Retinal pigment epithelial cell (primary cell): ENCODE measurements at places on chromosomes 1 and 21.
A peak's percentile ranks its signal among the peaks of the same experiment; 100 is the strongest.

- DNase-seq: no peak
Measured at GRCh38 chr1:157170677-157171515, 32.7 kb upstream of the ETV3 start.

DNA sequence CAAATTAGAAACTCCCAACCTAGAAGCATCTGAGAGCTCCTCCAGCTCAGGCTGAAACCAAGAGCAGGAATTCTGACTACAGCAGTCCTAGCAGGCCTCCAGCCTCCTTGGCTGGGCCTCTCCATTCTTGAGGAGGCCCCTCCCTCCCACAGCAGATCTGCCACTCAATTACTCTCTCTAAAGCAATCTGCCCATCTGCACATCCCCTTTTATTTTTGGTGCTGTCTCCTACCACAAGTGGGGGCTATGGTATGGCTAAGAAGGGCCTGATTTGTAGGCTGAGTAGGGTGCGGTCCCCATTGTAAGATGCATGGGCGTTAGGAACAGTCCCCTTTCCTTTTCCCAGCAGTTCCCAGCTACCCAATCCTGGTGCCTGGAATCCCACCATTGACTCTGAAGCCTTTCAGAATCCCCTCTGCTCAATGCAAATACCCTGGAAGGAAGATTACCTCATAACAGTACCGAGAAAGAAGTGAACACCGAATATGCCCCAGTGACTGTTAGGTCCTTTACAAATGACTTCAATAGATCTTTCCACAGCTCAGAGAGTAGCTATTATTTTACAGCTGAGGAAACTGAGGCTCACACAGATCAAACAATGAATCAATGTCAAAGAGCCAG is 11.6 kb upstream of the TTC39A start:
- DNase-seq: no peak

DNA sequence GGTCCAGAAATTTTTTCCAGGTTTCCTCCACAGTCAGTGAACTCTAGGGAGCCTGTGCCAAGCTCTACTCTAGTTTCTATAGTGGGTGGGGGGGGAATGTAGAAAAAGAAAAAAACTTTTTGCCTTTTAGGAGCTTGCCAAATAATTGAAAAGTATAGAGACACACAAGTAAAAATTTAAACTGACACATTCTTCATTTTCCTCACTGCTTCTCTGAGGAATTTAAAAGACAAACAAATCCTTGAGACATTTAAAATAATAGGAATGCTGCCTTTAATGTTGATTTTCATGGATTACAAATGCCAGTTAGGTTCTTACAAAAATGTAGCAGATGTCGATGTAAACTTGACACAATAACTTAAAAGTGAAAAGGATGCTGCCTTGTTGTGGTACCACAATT is 241.9 kb downstream of the DNM3 start:
- DNase-seq: no peak

DNA sequence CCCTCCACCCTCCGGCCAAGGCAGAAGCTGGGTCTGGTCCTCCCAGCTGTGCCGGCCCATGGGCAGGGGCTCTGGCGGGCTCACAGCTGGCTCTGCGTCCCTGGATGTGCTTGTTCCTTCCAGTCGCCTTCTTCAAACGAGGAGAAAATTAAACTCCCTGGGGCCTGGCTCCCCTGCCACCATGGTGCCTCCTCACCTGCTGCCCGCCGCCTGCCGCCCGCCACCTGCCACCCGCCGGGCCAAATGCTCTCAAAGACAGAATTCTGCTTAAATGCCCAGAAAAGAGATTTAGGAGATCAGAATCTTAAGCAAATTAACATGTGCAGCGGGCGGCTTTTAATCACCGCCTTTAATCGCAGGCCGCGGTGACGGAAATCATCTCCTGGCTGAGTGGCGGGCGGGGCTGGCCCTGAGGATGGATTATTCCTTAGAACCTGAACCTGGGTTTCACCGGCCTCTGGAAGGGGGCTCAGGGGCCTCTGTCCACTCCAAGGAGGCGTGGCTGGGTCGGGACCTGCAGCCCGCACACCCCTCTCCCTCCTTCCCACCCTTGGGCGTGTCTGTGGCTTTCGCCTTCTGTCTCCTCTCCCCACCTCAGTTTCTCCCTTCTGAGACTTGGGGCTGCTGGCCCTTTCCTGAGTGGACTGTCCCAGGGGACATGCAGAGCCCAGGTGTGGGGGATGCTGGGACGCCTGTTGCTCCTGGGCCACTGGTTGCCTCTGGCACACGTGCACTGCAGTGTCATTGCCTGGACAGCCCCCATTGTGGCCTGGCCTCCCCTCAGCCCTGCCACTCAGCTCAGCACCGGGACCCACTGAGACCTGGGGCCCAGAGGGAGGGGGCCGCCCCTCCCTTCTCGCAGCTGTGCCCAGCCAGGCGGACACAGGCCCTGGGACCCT is 10.5 kb upstream of the PLCH2 start:
- DNase-seq: no peak

GRCh38 chr1:115275216-115275615 is 62.8 kb downstream of the NGF start:
- no peak for DNase-seq

DNA sequence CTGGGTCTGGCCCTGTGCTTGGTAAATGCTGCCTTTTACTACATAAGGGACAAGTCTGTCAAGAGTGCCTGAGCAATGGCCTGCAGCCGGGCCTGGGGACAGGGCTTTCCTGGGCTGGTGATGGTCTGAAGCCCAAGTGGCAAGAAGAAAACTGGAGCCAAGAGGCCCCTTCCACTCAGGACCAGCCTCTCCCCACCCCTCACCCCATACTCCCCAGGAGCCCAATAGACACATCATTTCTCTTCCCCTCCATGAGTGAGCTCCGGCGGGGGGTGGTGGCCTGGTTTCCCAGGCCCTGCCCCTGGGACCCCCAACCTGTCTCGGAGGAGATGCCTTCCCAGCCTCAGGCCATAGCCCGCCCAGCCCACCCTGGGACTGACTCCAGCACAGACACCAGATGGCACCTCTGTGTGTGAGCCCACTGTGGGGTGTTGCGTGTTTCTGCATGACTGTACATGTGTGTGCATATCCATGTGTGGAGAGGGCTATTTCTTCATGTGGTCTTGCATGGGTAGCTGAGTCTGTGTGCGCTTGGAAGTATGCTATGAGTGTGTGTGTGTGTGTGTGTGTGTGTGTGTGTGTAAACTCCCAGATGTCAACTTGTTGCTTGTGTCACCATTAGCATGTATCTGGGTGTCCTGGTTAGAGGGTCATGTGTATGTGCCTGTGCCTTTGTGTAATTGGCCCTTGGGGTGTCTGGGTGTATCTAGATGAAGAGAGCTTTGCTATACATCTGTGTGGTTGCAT is 14.3 kb upstream of the LRP8 start:
- no peak for DNase-seq

DNA sequence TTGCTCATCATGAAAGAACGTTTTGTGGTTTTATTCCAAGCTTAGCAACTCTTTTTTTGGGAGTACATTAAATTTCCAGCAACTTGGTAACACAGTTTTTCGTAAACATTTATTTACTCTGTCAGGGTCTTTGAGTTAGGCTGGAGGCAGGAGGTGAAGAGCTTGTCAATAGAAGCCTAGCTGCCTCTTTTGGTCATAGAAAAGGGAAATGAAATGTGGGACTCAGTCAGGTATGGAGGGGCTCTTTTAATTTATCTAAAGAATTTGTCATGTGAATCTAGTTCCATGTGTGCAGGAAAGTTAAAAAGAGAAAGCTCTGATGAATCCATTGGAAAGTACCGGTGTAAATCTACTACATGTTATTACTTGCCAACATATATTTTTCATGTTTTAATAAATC is 45.9 kb upstream of the PRMT6 start:
- no peak for DNase-seq

DNA sequence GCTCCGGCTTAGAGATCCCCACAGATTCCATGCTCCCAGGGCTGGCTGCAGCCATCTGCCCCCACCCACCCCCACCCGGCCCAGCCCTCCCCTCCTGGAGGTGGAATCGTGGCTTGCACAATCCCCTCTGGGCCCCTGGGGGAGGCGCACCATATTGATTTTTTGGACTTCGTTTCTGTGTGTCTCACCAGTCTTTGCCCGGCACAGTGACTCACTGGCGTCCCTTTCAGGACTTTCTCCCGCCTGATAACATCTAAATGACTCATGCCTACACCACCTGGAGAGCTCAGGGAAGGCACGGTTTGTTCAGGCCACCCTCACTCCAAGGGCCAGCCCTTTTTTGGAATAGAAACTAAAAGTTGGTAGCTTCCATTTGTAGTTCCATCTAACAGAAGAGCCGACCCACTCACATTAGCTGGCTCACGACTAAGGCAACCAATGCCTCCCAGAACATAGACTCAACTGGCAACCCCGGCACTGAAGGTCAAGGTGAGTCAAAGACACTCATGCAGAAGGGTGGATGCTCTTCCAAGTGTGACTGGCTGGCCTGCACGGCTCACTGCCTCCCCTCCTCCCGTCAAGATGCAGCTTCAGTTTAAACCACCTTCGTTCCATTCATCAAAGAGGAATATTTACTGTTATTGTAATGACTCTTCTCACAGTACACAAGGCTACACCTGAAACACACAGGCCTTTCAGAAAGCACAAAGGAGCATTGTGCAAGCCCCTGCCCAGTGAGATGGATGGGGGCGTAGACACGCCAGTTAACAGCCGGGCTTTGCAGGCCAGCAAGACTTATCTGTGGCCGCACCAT is 18.1 kb upstream of the ETS2 start:
- DNase-seq: no peak

DNA sequence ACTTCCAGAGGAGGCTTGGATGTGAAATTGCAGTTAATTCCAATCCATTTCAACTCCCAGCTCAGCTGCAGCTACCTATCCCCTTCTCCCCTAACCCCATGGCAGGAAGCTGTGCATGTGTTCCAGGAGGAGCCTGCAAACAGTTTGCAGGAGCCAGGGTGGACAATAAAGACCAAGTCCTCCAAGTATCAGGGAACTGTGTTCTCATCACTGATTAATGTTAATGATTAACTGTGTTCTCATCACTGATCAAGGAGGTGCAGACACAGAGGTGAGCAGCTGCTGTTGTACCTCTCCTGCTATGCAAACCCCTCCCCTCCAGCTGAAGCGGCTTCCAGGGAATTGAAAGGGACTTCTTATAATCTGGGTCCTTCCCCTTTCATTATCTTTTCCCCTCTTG is 19.2 kb downstream of the CLDN19 start:
- no peak for DNase-seq

- no peak for DNase-seq
Measured at GRCh38 chr21:35885942-35886541, 174.3 kb downstream of the SETD4 start.

- no peak for DNase-seq
Measured at GRCh38 chr1:208164609-208165008, 79.6 kb downstream of the PLXNA2 start.

DNA sequence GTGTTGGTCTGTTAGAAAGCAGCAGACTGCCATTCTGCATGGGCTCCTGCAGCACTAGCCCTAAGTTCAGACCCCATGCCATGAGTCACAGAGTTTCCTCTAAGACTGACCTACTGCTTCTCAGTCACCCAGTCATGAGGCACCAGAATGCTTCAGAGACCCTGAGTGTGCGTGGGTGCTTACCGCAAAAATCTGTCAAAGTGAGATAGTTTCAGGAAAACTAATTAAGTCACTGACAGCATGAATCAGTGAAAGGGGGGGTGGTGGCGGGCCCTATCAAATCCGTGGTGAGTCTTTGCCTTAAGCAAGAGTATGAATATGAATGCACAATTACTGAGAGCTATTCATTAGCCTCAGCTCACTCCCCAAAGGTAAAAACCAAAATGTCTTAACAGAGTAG is 98.1 kb downstream of the KCTD3 start:
- peak; percentile 50 for DNase-seq

DNA sequence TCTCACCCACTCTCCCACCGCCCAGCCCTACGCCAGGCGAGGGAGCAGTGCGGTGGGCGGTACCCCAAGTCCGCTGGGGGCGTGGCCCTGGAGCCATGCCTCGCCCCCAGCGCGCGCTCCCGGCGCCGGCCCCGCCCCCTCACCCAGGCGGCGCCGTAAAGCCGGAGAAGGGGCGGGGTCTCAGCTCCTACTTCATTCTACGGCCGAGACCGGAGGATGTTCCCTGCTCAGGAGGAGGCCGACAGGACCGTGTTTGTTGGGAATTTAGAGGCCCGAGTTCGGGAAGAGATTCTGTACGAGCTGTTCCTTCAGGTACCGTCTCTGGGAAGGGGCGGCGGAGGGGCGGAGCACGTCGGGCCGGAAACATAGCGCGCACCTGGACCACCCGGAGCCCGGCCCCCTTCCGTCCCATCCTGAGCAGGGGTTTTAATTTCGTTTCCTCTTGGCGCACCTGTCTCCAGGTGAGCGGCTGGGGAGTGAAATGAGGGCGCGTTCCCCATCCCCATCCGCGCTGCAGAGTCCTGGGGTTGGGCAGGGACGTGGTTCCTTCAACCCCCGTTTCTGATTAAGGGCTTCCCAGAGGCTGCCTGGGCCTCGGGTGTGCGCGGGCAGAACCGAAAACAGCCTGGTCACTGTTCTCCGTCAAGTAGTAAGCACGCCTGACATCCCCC is at the start of gene RBM11:
RBM11 (plus strand) TSS at position 187 of the 671 bp plus-strand sequence; CDS start at position 217, 30 bp downstream.
- DNase-seq: peak; percentile 18

DNA sequence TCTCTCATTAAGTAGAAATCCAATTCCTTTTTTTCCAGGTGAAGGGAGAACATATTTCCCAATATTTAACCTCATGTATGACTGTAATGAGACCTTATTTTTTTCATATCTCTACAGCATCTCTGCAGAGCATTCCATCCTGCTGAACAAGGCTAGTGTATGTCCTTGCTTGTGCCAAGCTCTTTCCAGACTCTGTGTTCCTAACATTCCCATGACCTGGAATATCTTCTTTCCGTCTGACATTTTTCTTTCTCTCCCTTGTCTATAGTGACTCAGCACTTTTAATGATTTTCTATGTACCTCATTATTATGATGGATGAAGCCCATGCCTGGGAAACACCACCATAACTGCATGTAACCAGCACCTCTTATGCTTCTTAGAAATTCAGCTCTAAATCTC is 278.3 kb upstream of the NRIP1 start:
- DNase-seq: peak; percentile 24

GRCh38 chr1:194776657-194777056 is 1590.2 kb upstream of the B3GALT2 start:
- no peak for DNase-seq

DNA sequence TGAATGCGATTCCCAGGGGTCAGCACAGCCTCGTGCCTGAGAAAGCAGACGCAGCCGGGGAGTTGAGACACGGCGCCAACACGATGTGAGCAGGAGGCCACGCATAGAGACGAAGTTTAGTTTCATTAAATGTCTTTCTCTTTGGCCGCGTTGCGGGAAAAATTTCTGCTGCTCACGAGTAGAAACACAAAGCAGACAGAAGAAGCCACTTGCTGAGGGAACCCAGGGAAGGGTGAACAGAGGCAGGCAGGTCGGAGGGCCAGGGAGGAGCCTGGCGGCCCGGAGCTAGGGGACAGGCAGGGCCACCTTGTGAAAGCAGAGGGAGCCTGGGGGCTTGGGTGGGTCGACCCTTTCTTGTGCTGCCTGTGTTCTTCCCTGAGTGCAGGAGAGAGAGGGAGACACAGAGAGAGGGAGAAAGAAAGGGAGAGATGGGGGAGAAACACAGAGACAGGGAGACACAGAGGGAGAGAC is 33.2 kb downstream of the POFUT2 start:
- DNase-seq: no peak

DNA sequence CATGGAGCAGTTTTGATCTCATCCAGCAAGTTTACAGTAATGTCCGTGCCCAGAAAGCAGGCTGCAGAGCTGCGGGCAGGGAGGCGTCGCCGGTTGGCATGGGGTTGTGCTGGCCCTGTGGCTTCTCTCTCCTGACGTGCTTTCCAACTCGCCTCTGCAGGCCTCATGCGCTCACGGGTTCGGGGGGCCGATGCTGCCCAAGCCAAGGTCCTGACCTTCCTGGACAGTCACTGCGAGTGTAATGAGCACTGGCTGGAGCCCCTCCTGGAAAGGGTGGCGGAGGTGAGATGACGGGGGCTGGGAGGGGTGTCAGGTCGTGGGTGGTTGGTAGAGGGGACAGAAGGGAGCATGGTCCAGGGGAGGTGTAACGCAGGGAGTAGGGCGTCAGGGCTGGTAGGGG is 176.1 kb downstream of the GALNT2 start:
- no peak for DNase-seq
